ENCODE measurements at places on chromosomes 7 and 10. TPM values are rescaled to one million over a fixed set of nuclear protein-coding genes. Genes with fewer than 3 reads are reported as not detected.

CCL24 gene
- not detected for total RNA-seq

NDUFB8 gene
- 282 TPM for total RNA-seq

TMEM196 gene
- not detected for total RNA-seq

EVX1 gene
- total RNA-seq, result not detected

ZNF777 gene
- total RNA-seq, result 22.7 TPM

PDK4 gene
- total RNA-seq, result 22.0 TPM

APBB1IP gene
- total RNA-seq, result 10.0 TPM

PLXDC2 gene
- total RNA-seq, result not detected

RBP4 gene
- 7.5 TPM for total RNA-seq

UNCX gene
- total RNA-seq, result 0.09 TPM

LAMB4 gene
- total RNA-seq, result 0.07 TPM

OR2A12 gene
- not detected for total RNA-seq

CYP26C1 gene
- total RNA-seq, result not detected

BCCIP gene
- total RNA-seq, result 141 TPM

LRIT1 gene
- total RNA-seq, result not detected

NKX1-2 gene
- 0.05 TPM for total RNA-seq

PRLHR gene
- not detected for total RNA-seq

PTF1A gene
- total RNA-seq, result not detected

ANKRD2 gene
- 4.4 TPM for total RNA-seq

FAM25A gene
- total RNA-seq, result not detected

AKR1C2 gene
- 3,473 TPM for total RNA-seq

GTPBP10 gene
- 26.9 TPM for total RNA-seq

GDF10 gene
- 0.12 TPM for total RNA-seq

PNLIPRP3 gene
- total RNA-seq, result not detected

TECTB gene
- not detected for total RNA-seq

IKZF1 gene
- not detected for total RNA-seq

FBXO24 gene
- not detected for total RNA-seq

TRIM50 gene
- total RNA-seq, result not detected

TEX36 gene
- not detected for total RNA-seq

HOXA5 gene
- 6.8 TPM for total RNA-seq

COL17A1 gene
- total RNA-seq, result 2.1 TPM

ADAMTS14 gene
- total RNA-seq, result 0.07 TPM

SCRN1 gene
- total RNA-seq, result 71.5 TPM

SPDYE8 gene
- not detected for total RNA-seq

VPS26A gene
- 78.4 TPM for total RNA-seq

SPDYE6 gene
- not detected for total RNA-seq

ASZ1 gene
- not detected for total RNA-seq

SPDYE11 gene
- not detected for total RNA-seq

WNT2 gene
- 0.06 TPM for total RNA-seq

MAGI2 gene
- total RNA-seq, result 0.51 TPM

PLXNA4 gene
- total RNA-seq, result 1.7 TPM

CHAT gene
- not detected for total RNA-seq

CAPZA2 gene
- 126 TPM for total RNA-seq

GIMAP5 gene
- not detected for total RNA-seq

CCDC172 gene
- total RNA-seq, result not detected

INTS15 gene
- 26.0 TPM for total RNA-seq

ITGB8 gene
- total RNA-seq, result 0.95 TPM

TUBB8 gene
- not detected for total RNA-seq

PRKAG2 gene
- 41.7 TPM for total RNA-seq

SFTPA1 gene
- not detected for total RNA-seq

SCART1 gene
- 0.24 TPM for total RNA-seq

CPA4 gene
- total RNA-seq, result 6.8 TPM

AKR1D1 gene
- not detected for total RNA-seq

OR2A42 gene
- total RNA-seq, result not detected
